ENCODE measurements at places on chromosomes 6 and 20. TPM values are rescaled to one million over a fixed set of nuclear protein-coding genes. Genes with fewer than 3 reads are reported as not detected.

The TSHZ2 gene
- 2.4 TPM for total RNA-seq

- H3K4me1 ChIP-seq: peaks cover 5% of the 10 kb centered on the region
- H3K27me3 ChIP-seq: no peaks in the 10 kb centered on the region
- no peak overlapping the region for H3K27ac ChIP-seq
- no peak for DNase-seq
- no peak overlapping the region for H3K4me3 ChIP-seq
- no peaks in the 10 kb centered on the region for H3K36me3 ChIP-seq
Observed at GRCh38 chr20:14193443-14193842, 144.0 kb downstream of the FLRT3 start.

DNA sequence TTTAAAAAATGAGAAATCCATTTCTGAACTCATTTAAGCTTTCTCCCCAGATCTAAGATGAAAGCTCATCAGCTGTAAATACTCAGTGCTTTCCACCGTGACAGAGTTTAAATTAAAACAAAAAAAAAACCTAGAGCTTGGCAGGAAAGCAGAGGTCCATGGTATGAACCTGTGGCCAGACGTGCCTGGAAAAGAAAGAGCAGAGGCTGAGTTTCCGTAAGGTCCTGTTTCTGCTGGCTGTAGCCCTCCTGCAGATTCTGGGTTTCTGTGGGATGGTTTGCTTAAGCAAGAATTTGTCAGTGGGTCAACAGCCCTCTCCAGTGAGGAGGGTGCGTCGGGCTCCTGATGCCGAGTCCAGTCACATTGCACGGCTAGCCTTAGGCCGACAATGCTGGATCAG, 383.2 kb downstream of the SAMD5 start:
- DNase-seq: no peak
- H3K27ac ChIP-seq: no peak overlapping the region
- H3K4me1 ChIP-seq: no peaks in the 10 kb centered on the region
- H3K27me3 ChIP-seq: no peaks in the 10 kb centered on the region
- no peak overlapping the region for H3K4me3 ChIP-seq
- H3K36me3 ChIP-seq: no peaks in the 10 kb centered on the region

GRCh38 chr20:21493049-21493448, 20.8 kb downstream of the NKX2-2 start:
- no peak for DNase-seq
- no peaks in the 10 kb centered on the region for H3K36me3 ChIP-seq
- no peaks in the 10 kb centered on the region for H3K4me1 ChIP-seq
- H3K4me3 ChIP-seq: no peak overlapping the region

DNA sequence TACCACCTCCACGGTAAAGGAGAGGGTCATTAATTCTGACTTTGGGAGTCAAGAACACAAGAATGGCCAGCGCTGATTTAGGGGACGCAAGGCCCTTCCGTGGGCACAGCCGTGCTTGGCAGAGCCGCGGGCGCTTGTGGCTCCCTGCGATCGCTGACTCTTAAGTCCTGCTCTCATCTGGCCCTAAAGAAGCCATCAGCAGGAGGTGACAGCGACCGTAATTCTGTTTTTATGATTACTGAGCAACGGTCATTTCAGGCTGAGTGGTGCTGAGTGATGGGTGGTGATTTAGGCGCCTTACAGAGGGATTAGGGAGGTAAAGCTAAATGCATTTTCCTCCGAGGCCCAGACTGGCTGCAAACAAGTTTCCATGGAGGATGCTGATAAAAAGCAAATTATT, 364.6 kb upstream of the SULF2 start:
- H3K27ac ChIP-seq: no peak overlapping the region
- no peak overlapping the region for H3K4me3 ChIP-seq
- no peaks in the 10 kb centered on the region for H3K4me1 ChIP-seq
- no peak for DNase-seq
- no peaks in the 10 kb centered on the region for H3K27me3 ChIP-seq
- H3K36me3 ChIP-seq: no peaks in the 10 kb centered on the region

Measured in pancreas (tissue), 10 donors.